ENCODE measurements at places on chromosomes 5 and 9. TPM values are rescaled to one million over a fixed set of nuclear protein-coding genes. Genes with fewer than 3 reads are reported as not detected.

GRCh38 chr9:76115982-76116646, 225.6 kb downstream of the PCSK5 start:
- no peak for DNase-seq

DNA sequence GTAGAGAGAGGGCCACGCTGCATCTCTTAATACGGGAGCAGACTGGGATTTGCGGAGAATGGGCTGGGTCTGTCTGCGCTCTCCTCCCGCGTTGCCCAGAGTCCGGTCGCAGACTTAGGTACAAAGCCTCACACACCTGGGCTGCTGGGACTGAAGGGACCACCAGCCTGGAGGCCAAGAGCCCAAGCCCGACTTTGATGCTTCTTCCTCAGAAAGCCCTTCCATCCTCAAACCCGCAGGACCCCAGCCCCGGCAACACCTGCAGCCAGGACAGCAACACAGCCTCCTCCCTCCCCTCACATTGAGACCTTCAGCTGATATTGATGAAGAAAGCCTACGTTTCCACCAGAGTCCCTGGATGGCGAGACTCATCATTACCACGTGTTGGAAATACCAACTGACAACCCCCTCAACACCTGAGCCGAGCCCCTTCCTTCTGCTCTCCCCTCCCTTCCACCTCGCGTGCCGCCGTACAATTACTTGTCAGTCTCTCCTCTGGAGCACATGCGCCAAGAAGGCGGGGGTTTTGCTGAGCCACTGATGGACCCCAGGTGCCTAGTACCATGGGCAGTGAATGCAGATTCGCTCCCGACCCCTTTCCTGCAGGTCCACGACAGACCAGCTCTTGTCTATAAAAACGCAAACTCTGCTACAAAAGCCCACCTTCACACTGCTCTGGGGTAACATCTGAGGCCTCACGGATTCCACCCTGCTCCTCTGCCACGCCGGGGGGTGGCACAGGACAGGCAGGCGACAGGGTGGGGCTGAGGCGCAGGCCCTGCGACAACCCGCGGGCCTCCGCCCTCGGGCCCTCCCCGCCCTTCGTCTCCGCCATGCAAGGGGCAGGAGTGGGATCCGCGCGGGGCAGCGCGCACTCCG, 841 bp downstream of the ASB6 start:
- no peak for DNase-seq

- DNase-seq = no peak
Observed at GRCh38 chr9:83456226-83456625, 82.0 kb downstream of the FRMD3 start.

GRCh38 chr5:92402045-92402444, 1018.9 kb upstream of the ARRDC3 start:
- no peak for DNase-seq

DNA sequence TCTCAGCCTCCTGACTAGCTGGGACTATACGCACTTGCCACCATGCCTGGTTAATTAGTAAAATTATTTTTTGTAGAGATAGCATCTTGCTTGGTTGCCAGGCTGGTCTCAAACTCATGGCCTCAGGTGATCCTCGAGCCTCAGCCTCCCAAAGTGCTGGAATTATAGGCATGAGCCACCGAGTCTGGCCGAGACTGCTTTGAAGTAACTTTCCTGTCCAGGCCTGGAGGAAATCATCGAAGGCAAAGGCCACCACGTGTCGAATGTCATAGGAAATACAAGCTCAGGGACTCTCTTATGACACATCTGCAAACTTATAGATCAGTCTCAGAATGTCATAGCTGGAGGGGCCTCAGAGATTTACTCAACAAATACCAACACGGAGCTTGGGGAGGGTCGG, 25.1 kb downstream of the RAPGEF1 start:
- DNase-seq = no peak

DNA sequence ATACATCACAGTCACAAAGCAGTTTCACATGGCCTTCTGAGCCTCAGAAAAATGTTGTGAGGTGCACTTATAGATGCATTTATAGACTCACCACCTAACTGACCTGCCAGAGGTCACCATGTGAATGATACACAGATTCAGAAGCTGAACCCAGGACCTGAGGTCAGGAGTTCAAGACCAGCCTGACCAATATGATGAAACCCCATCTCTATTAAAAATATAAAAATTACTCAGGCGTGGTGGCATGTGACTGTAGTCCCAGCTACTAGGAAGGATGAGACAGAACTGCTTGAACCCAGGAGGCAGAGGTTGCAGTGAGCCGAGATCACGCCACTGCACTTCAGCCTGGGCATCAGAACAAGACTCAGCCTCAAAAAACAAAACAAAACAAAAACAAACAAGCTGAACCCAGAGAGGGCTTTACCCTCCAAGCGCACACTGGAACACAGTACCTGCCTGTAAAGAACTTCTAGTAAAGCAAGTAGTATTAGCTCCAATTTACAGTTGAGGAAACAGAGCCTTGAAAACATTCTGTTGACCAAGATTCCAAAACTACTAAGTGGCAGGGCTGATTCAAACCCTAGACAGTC, 16.3 kb downstream of the ECPAS start:
- DNase-seq = no peak

DNA sequence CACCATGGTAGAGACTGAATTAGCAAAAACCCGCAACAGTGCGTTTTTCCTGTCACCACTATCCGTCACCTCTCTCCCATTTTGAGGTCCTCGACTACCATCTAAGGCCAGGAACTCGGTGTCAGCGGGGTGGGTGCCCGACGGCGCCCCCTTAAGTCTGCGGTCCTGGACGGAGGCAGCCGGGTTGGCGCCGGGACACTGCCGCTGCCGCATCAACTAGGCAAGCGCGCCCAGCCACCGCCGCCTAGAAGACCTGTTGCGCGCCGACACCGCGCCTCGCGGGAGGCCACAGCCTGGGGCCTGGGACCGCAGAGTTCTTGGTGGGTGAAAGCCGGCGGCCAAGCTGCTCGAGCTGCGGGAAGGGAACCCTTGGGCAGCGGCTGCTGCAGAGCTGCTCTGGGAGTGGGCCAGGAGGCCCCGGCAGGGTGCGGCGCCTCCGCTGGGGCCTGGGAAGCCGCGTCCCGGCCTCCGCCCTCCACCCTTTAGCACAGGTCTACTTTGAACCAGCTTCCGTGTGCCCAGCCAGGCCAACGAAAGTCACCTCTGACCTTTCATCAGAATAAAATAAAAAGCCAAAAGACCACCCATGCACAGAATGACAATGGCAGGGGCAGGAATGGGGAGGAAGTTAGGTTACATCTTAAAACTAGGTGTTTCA, 3.5 kb downstream of the FOXB2 start:
- DNase-seq = no peak

GRCh38 chr5:66704790-66705425, 108.7 kb downstream of the MAST4 start:
- no peak for DNase-seq

GRCh38 chr5:144035046-144035740, 135.3 kb downstream of the YIPF5 start:
- no peak for DNase-seq

DNA sequence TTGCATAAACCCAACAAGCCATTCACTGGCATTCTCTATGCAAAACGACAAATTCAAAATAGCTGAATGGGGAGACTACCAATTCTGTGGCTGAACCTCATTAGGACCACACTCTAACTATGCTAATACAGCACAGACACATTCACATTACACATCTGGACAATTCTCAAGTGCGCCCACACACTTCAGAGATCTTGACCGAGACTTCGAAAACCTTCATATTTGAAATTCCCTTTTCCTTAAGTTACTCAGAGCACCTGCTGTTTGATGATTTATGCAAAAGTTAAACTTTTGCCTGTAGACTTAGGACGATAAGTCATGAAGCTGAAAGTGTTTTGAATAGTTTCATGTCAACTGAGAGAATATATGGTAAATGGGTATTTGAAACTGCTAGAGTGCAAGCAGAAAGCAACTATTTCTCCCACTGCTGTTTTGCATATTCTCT, 111.9 kb downstream of the FBN2 start:
- no peak for DNase-seq

GRCh38 chr9:13726746-13727145, 447.3 kb upstream of the MPDZ start:
- no peak for DNase-seq

DNA sequence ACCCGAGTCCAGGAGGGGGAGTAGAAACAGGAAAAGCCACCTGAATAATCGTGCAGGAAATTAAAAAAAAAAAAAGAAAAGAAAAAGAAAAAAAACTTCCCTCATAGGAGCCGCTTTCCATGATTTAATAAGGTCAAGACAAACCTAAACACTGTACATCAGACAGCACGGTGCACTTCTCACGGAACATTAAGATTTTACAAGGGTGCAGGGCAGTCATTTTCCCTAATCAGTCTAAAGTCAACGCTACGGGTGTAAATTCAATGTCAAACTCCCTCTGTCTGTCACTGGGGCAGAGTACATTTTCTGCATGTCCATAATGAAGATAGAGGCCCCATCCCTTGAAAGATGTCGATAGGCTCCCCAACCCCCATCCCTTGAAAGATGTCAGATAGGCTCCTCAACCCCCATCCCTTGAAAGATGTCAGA, 139.7 kb downstream of the TSSK1B start:
- no peak for DNase-seq

GRCh38 chr9:103041961-103042360, 46.8 kb downstream of the CYLC2 start:
- DNase-seq = no peak

GRCh38 chr9:82513976-82514735, 525.6 kb downstream of the SPATA31D1 start:
- DNase-seq = no peak

- DNase-seq = no peak
Observed at GRCh38 chr5:170143710-170144109, 38.0 kb downstream of the FOXI1 start.

DNA sequence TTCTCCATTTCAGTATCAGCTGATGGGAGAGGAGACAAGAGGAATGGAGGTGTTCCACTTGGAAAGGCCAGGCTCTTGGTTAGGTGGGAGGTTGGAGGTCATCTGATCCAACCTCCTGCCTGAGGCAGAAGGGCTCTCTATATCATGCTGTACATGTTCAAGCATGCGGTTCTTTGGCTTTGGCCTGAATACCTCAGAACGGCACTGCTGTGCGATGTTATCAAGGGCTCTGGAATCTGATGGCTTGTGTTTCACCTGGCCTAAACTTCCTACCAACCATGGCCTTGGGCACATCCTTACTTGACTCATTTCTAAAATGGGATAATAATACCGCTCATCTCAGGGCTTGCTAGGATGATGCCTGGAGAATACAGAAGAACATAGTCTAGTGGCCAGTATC, 90.1 kb upstream of the FAM169A start:
- DNase-seq = no peak

- DNase-seq = no peak
Observed at GRCh38 chr5:176492431-176492830, 44.2 kb downstream of the FAF2 start.

DNA sequence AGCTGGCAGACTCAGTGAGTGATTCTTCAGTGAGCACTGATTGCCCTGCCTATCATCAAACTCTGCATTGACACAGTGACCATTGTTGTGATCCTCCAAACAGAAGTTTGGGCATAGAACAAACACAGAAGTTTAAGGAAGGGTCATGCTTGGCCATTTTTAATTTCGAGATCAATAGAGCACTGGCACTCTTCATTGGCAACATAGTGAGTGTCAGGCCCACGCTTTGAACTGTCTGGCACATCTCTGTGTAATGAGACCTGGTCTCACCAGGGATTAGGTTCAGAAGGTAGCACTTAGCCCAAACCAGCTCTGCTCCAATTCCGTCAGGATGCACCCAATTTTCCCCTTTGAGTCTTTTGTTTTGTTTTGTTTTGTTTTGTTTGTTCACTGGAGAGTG, 127.1 kb upstream of the MOCS2 start:
- no peak for DNase-seq

DNA sequence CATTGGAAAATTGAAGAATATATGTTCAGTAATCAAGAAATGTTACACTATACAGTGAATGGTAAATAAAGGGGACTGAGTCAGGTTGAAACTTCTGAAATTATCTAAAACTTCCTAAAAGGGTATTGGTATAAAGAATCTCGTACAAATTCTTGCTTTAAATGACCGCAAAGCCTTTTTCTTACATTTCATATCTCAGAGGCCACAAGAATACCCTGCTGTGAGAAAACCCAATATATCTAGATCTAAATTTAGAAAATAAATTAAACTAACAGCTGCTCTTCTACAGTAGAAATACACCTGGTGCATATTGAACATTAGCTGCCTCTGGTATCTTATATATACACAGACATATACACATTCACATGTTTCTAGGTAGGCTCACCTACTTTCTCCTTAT, 221.7 kb downstream of the PCSK5 start:
- DNase-seq = no peak

DNA sequence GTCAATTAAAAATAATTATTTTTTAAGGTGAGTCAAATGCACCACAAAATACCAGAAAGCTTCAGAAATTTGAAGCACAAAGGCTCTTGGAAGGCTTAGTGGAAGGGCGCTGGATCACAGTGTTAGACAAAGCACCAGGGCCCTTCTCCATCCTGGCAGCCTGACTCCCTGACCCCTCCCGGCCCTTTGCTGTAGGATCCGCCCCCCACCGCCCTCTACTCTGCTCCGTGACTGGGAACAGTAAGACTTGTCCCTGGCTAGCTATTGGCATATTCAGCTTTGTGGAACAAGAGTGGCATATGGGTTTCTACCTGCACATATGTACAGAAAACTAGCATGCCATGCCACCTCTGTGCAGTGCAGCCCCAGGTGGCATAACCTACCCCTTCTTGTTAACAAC, 222.1 kb downstream of the SYK start:
- no peak for DNase-seq

DNA sequence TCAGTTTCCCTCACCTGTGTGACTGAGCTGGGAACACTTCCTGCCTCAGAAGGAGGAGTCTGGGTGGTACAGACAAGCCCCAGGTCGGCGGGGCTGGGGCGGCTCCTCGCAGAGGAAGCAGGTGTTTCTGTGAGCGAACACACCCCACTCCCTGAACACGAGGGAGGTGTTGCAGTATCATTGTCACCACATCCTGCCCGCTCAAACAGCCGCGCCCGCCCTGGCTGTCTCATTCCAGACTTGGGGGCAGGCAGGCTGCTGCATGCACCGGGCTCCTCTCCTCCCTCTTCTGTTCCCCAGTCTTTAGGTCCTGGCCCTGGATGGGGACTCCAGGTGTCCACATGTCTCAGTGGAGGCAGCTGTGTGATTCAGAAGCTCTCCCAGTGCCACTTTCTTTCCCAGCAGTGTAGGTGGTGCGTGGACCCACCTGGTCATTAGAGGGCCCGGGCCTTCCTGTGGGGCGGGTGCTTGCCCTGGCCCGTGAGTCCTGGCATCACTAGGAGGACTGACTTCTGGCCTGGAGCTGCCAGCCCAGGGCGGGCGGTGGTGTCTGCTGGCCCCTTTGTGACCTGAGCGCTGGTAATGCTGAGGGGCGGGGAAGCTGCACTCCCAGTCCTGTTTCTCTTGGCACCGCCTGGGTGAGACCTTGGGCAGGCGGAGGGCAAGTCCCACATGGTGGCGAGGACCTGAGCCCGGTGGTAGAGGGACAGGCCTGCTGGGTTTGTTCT, 18.3 kb upstream of the PHYHD1 start:
- peak; percentile 97 for DNase-seq

GRCh38 chr5:149314571-149315111, 30.7 kb upstream of the GRPEL2 start:
- DNase-seq = no peak

- no peak for DNase-seq
Observed at GRCh38 chr5:39775086-39775796, 350.5 kb upstream of the DAB2 start.

Gene CDKN2A
- total RNA-seq = 8.3 TPM

Gene CYLC2
- total RNA-seq = not detected

Gene DND1
- total RNA-seq = 2.4 TPM

Gene PDZD2
- total RNA-seq = 4.7 TPM

Gene LCN2
- total RNA-seq = 20.3 TPM

Gene TAF11L5
- total RNA-seq = not detected

Data from spleen (tissue), 13 donors.